ENCODE measurements at places on chromosomes 6 and 20.

- DNase-seq, result no peak
Observed at GRCh38 chr20:9942736-9943135, 92.1 kb upstream of the ANKEF1 start.

GRCh38 chr6:6880745-6881437 lies 226.9 kb upstream of the RREB1 start:
- no peak for DNase-seq

DNA sequence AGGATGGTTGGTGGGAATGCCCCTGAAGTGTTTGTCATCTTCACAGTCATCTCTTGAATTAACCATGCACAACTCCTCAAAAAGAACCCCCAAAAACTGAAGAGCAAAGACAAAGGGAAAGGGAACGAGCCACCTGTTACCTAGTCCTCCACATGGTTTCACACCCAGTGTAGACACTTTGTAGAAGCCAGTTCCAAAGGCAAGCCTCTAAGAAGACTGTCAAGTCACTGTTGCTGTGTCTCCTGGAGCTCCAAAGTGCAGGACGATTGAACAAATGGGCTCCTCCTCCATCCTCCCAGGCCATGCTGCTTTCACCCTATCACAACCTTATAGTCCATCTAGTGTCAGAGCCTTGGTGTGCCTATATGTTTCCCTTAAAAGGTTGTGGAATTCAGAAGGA lies 277.6 kb upstream of the PRDM1 start:
- DNase-seq, result no peak

GRCh38 chr6:61210549-61210948 lies 1075.5 kb downstream of the KHDRBS2 start:
- DNase-seq, result no peak

DNA sequence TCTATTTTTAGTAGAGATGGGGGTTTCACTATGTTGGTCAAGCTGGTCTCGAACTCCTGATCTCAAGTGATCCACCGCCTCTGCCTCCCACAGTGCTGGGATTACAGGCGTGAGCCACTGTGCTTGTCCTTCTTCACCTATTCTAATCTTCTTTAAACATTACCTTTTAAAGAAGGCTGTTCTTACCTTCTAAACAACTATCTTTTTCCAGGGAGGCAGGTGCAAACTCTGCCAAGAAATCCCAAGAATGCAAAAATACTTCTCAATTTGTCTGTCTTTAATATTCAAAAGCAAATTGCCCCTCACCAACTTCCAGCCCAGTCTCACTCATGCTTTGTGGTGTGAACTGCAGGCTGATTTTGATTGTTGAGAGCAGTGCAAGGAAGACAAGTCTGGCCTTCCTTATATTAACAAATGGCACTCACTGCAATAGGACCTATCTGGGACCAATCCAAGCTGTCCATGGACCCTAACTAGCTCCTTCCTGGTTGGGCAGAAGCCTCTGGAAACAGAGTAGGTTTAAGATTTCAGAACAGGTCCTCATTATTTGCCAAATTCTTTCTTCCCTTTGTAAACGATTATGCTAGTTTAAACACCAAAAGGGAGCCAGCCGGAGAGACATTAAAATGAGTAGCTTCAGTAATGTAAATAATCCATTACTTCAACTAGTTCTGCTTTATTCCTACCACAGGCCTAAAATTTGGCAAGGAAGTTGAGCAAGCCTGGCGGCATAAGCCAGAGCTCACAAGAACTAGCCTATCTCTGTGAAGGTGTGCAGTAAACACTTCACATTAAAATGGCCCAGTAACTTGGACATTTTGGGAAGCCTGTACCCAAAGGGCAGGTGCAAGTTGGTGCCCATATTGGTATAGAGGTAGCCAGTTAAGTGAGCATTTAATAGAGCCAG lies 1.6 kb downstream of the SCAND1 start:
- DNase-seq, result no peak

- DNase-seq, result no peak
Observed at GRCh38 chr20:9294041-9294440, 220.3 kb upstream of the LAMP5 start.

GRCh38 chr6:90264561-90264960 lies 32.1 kb downstream of the BACH2 start:
- DNase-seq, result no peak

GRCh38 chr6:75481394-75481793 lies 12.2 kb downstream of the FILIP1 start:
- DNase-seq, result no peak

DNA sequence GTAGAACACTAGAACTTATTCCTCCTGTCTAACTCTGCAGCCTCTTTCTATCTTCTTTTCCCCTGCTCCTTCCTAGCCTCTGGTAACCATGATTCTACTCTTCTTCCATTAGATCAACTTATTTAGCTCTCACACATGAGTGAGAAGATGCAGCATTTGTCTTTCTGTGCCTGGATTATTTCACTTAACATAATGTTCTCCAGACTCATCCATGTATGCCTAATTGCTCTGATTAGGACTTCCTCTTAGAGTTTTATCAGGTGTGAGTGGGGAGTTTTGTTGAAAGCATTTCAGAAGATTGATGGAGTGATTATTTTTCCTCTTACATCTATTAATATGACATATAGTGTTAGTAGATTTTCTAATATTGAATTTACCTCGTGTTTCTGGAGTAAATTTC lies 140.4 kb downstream of the CDKAL1 start:
- DNase-seq, result no peak

GRCh38 chr6:26534681-26535465 lies 3.3 kb upstream of the HMGN4 start:
- no peak for DNase-seq

- no peak for DNase-seq
Observed at GRCh38 chr6:159307246-159307790, 138.1 kb downstream of the FNDC1 start.

GRCh38 chr6:22113026-22113766 lies 183.6 kb downstream of the PRL start:
- no peak for DNase-seq

- DNase-seq, result no peak
Observed at GRCh38 chr20:14666696-14667095, 329.3 kb upstream of the FLRT3 start.

DNA sequence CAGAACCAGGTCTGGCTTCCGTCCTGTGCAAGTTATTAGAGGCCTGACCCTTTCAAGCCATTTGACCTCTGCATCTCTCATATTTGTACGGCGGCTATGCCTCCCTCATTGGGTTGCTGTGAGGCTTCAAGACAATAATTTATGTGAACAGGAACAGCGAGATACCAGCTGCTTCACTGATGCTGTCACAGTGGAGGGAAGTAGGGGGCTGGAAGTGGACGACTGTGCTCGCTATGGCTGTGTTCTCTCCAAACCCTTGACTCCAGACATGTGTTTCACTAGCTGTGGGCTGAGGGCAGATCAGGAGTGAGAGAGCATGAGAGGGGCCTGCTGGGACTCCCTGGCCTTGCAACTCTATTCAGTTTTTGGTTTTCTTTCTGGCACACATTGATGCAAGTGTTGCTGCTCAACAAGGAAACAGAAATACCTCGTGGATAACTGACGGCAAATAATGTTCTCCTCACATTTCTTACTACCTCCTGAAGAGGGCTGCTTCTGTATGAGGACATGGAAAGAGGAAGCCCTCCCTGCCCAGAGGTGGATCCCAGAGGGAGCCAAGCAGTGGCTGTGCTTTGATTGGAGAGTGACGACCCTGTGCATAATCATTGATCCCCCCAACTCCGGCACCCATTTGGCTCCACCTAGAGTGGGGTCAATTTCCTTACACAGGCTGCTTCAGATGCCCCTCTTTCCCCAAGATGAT lies 34.7 kb upstream of the SCP2D1 start:
- DNase-seq, result no peak

GRCh38 chr6:55034752-55035151 lies 139.6 kb upstream of the HCRTR2 start:
- DNase-seq, result no peak

DNA sequence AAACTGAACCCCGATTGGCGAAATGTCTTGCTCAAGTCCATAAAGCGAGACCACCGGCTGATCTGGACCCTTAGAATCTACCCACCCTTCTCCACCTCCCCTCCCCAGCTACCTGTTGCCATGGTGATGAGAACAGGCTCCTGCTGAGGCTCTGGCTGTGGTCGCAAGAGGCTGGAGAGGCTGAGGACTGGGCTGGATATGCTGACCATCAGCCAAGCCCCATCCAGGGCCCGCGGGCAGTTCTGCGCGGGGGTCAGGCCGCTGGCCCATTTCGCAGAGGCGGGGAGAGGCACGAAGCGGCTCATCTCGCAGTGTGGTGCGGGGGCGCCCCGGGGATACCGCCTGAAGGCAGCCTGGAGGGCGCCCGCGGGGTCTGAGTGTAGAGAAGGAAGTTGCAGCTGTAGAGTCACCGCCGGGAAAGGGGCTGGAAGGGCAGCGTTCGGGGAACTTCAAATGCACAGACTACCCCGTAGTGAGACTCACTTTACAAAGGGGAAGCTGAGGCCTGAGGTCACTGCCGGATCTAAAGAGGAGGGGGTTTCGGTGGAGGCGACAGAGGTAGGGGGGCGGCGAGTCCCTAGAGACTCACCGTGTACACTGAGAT lies 671 bp downstream of the TAPBP start:
- no peak for DNase-seq

DNA sequence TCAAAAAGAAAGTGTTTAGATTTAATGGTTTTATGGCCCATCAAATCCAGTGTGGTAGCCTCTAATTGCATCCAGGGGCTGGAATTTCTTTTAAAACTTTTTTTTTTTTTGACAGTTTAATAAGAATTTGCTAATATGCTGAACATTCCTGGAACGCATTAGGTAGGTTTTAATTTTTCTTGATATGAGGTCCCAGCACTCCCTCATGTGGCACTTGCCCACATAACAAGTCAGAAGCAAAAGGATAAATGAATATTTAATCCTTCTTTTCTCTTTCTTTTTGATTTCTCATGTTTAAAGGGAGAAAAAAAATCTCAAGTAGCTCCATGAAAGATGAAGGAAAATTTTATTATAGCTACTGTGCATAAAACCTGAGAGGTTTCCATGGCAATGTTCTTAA lies 13.5 kb downstream of the HAO1 start:
- DNase-seq, result no peak

GRCh38 chr20:60463798-60464197 lies 505.6 kb downstream of the CDH26 start:
- DNase-seq, result no peak
